ENCODE measurements at places on chromosomes 6 and 20.
A peak's percentile ranks its signal among the peaks of the same experiment; 100 is the strongest.

- DNase-seq = no peak
Measured at GRCh38 chr20:1816384-1817381, 78.5 kb upstream of the SIRPA start.

DNA sequence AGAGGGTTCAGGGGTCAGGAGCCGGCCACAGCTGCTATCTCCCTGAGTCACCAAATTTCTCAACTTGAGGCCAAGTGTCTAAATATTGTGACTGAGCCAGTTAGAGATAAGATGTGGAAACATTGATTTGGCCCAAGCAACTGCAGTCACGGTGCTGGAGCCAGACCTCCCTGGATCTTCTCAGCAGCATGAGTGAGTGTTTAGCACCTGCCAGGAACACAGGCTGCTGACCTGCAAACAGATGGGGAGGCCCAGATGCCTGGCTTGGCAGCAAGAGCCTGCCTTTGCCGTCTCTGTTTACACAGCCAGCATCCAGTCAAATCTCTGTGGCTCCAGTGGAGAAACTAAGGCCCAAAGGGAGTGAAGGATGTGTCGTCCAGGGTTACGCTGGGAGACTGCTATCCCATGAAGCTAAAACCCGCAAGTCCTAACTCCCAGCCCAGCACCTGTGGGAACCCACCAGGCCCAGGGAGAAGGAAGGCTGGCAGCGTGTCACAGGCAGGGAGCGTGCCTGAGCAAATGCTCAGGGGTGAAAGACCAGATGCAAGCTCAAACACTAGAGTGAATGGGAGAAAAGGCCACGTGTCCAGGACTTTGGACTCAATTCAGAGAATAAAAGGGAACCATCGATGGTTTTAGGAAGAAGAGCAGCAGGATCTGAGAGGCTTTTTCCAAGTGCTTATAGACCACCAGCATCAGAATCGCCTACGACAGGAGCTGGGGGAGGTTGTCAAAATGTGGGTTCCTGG is 15.9 kb upstream of the PTGIS start:
- DNase-seq = peak; percentile 80

GRCh38 chr6:110137924-110138887 is 41.3 kb downstream of the WASF1 start:
- DNase-seq = no peak

DNA sequence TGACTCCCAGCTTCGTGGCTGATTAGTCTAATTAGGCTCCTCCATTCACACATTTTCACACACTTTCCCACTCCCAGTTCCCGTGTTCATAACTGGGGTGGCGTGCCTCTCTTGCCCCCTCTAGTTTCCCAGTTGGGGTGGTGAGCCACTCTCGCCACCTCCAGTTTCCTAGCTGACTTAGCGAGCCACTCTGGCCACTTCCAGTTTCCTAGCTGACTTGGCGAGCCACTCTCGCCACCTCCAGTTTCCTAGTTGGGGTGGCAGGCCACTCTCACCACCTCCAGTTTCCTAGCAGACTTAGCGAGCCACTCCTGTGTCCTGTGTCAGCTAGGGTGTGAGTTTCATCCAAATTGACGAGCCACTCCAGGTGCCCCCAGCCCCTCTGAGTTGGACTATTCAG is 7.4 kb upstream of the GMPR start:
- DNase-seq = no peak

- DNase-seq = no peak
Measured at GRCh38 chr6:152050451-152051195, 243.1 kb downstream of the ESR1 start.

DNA sequence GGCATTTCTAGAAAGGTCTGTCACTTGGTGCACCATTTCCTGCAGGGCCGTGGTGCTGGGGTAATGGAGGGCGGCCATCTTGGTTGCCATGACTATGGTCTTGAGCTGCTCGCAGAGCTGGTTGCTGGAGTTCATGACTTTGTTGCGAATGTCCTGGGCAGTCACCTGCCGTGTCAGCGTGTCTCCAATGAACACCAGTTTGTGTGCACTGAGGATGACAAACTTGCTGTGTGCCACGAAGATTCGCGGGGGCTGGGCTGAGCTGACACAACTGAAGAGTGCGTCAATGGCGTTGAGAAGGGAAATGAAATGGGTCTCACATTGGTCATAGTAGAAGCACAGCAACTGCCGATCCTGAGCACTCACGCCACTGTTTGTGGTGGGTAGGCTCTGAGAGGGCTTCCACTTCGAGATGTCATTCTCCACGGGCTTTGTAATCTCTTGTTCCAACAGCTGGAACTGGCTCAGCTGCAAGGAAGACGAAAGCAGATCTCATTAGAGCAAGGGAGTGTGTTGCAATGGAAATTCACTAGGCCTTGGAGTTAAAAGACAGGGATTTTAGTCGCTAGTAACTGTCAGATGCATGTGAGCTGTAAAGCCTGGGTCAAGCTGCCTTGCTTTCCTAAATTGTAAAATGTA is 47.1 kb downstream of the NEDD9 start:
- no peak for DNase-seq

DNA sequence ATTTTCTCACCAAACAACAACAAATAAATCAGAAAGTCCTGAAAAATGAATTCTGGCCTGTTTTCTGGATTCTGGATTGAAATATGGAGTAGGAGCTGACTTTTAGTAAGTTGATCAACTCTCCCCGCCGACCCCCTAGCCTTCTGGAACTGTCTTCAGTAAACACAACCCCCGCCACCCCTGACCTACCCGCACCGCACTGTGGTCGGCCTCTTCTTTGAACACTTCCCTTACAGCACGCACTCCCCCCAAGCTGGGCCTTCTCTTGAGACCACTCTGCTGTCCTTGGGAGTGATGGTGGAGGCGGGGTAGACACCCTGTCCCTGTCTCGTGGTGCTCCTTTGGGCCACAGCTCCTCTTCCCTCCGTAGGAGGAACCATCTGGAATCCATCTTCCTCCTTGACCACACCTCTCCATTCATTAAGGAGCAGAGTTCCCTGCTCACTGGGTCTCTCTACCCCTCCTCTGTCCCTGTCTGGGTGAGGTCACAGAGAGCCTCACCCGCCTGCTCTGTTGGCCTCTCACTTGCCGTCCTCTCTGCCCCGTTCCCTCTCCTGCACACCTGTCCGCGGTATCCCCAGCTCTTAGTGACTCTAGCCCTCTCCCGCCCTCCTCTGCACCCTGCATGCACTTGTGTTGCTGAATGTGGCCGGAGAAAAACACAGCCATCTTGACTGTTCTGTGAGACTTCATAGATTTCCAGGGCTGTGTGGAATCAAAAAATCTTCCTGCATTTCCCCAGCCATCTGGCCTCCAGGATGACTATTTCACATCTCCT is 19.1 kb downstream of the SYNJ2 start:
- DNase-seq = no peak

- peak; percentile 5 for DNase-seq
Measured at GRCh38 chr6:107490566-107491137, 735 bp downstream of the SOBP start.

DNA sequence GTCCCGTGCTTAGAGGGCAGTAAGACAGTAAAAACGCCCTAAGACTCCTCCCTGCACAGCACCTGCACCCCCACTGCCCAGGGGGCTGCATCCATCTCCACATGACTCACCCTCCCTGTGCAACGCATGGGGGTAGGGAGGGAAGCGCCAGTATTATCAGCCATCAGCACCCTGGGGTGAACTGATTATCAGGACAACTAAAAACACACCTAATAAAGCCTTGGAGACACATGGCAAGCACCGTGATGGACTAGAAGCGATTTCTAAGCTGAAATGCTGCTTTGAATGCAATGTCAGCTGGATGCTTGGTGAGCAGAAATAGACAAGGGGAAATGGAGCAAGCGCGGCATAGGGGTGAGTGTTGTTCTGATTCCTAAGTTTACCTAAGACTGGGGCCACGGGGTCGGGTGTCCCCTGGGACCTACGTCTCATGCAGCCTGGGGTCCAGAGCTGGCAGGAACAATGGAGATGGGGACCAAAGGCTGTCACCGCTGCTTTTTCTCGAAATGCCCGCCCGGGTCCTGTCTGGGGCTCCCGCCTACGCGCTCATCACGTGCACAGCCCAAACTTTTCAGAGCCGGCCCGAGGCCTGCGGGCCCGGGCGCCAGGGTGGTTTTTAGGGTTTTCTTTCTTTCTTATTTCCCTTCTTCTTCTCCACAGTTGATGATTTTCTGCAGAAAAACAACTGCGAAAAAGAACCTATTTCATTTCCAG is 702 bp upstream of the TNFAIP3 start:
- DNase-seq = no peak

- DNase-seq = no peak
Measured at GRCh38 chr6:107822176-107823046, 1.7 kb downstream of the SCML4 start.

GRCh38 chr6:134626589-134626988 is 308.7 kb upstream of the SGK1 start:
- DNase-seq = no peak

- DNase-seq = no peak
Measured at GRCh38 chr6:47749757-47750156, 32.1 kb upstream of the OPN5 start.

DNA sequence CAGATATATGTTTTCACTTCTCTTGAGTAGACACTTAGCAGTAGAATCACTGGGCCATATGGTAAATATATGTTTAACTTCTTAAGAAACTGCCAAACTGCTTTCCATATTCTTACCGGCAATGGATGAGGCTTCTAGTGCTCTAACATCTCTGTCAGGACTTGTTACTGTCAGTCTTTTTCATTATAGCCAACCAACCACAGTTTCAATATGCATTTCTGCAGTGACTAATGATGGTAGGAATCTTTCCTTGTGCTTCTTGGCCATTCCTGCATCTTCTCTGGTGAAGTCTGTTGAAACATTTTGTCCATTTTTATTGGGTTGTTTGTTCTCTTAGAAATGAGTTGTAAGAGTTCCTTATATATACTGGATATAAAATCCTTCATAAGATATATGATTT is 66.0 kb upstream of the SYNDIG1 start:
- DNase-seq = no peak
